ENCODE measurements at places on chromosomes 2 and 18. TPM values are rescaled to one million over a fixed set of nuclear protein-coding genes. Genes with fewer than 3 reads are reported as not detected.

DSC3 gene
- 18.1 TPM for total RNA-seq

MYO1B gene
- 150 TPM for total RNA-seq

SLC16A14 gene
- total RNA-seq = 17.5 TPM

RTKN gene
- total RNA-seq = 28.9 TPM

PLEK gene
- total RNA-seq = 7.2 TPM

REEP1 gene
- 34.9 TPM for total RNA-seq

ITPRIPL1 gene
- 5.7 TPM for total RNA-seq

SH2D6 gene
- total RNA-seq = not detected

DHRS9 gene
- 2.3 TPM for total RNA-seq

CHMP1B gene
- 65.9 TPM for total RNA-seq

THSD7B gene
- total RNA-seq = 30.6 TPM

MAPK4 gene
- 16.1 TPM for total RNA-seq

DHX57 gene
- total RNA-seq = 40.8 TPM

WNT10A gene
- total RNA-seq = 8.1 TPM

CFAP53 gene
- 1.2 TPM for total RNA-seq

UCN gene
- total RNA-seq = 4.7 TPM

DYNAP gene
- not detected for total RNA-seq

CYP26B1 gene
- total RNA-seq = 12.8 TPM

DIPK1C gene
- total RNA-seq = 25.5 TPM

Data from camera-type eye (tissue), 1 donor.